Body of pancreas (tissue), 4 donors: ENCODE measurements at places on chromosomes 7 and 10. TPM values are rescaled to one million over a fixed set of nuclear protein-coding genes. Genes with fewer than 3 reads are reported as not detected.

The FFAR4 gene
- 2.3 TPM for total RNA-seq

The WDR86 gene
- 3.9 TPM for total RNA-seq

The PDGFA gene
- 59.3 TPM for total RNA-seq

The PNLIP gene
- total RNA-seq, result 8,888 TPM

The RNLS gene
- total RNA-seq, result 26.5 TPM

The ACTL6B gene
- 0.52 TPM for total RNA-seq

The NRBF2 gene
- total RNA-seq, result 7.5 TPM

DNA sequence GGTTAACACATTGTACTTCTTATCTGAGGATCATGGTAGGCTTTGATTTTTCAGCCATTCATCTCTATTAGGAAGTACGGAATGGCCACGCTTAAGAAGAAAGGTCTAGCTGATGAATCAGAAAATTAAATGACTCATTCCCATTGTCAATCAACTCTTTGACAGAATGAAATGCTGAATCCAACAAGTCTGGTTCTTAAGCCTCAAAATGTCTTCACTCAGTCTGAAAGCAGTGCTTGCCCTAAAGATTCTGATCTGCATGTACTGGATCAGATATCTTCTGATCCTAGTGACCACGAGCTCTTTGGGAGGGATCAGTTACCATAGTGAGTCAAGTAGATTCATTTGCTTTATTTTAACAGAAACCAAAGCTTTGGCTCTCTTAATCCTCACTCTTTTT, 5.7 kb upstream of the CELF2 start:
- DNase-seq, result no peak

DNA sequence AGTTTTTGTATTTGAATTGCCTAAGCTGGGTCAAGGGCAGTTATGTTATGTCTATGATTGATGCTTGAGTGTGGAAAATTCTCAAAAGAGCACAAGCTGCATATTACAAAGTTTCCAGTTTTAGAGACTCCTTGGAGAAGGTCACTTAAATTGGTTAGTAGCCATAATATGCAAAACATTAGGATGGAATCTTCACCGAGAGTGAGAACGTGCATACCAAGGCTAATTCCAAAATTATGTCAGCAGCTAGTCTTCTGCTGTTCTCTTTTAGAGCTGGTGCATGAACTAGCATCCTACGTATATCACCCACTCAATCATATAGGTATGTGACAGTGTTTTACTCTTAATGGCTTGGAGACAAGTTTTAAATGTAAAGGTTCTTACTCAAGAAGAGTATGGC, 49.2 kb downstream of the MKX start:
- no peak for DNase-seq
